ENCODE measurements at places on chromosomes 3 and 15.

- DNase-seq, result no peak
Measured at GRCh38 chr15:50911001-50911400, 2.5 kb downstream of the AP4E1 start.

DNA sequence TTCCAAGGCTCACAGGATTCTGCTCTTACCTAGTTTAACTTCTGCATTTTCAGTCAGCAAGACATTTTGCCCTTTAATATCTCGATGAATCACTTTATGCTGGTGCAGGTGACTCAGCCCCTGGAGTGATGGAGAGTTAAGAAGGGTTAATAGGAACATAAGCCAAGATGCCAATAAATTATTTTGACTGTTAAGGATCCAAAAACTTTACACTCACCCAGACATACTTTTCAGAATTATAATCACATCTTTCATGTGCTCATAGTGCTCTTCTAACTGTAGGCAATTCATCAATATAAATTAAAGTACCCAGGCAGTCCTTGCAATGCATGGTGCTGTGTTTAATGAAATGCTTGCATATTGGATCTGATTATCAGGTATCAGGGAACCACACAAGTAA lies 164.1 kb upstream of the SLC2A2 start:
- no peak for DNase-seq

DNA sequence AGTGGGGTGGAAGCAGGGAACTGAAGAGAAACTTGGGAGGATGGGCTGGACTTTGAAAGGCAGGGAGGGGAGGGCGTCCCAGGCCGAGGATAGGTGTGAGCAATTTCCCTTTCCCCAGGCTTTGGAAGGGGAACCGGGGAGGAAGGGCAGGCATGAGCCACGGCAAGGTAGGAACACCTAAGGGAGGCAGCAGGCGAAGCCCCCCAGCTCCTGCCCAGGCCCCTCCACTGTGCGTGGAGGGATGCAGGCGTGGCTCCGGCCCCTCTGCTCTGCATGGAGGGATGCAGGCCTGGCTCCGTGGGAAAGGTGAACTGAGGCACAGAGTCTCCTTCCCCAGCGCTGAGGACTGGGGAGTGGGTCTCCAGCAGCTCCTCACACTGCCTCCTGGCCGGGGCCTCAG lies 236.4 kb downstream of the XXYLT1 start:
- DNase-seq, result no peak

DNA sequence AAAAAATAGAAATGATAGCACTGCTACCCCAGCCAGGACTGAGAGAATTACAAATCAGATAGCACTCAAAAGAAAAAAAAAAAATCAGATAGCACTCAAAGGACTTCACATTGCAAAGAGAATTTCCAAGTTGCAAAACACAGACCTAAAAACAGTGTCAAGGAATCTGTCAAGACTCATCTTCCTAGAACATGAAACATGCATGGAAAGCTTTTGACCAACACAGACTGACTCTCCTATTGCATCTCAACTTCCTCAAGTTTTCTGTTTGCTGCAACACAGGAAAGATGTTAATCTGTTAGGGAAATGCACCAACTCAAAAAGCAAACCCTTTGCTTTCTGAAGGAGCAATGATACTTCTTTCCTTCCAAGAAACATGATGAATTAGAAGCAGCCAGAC lies 42.3 kb downstream of the RAB27A start:
- no peak for DNase-seq

- peak; percentile 99 for DNase-seq
Measured at GRCh38 chr3:123960781-123961507, at the start of gene CCDC14. Gene CCDC14, minus strand, starts transcription at chr3:123961229. Its CDS starts 56 bp downstream, at chr3:123961173.

DNA sequence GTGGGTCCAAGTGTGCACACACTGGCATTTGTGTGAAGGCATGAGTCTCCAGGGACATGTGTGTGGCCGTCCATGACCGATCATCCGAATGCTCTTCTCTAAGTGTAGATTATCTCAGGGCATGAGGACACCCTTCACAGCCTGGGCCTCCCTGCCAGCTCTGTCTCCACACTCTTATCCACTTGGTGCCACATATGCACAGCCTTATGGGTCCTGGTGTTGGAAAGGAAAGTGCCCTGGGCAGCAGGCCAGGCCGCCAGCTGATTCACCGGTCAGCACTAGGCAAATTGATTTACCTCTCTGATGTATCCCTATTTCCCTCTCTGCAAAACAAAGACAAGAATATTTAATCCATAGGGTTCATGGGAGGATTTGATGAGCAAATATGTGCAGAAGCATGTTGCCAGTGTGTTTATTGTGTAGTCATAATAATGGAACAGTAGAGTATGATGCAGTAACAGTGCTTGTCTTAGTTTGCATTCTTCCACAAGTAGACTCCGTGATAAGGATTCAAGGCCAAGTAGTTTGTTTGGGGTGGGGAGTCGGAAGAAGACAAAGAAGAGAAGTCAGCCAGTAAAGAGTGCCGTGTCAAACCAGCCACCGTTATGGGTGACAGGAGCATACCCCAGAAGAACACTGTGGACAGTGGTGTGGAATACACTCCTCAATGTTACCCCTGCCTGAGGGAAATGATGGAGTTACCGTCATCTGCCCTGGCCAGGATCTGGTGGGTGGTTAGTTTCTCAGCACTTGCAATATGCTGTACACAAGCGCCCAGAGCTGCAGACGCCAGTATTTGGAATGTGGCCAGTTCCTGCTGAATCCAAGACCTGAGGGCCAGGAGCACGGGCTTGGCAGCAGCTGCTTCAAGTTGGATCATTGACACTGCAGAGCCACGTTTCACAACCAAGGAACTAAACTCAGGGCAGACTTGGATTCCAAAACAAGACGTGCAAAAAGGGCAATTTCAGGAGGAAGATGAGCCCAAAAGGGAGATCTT lies 85.1 kb downstream of the MTHFS start:
- DNase-seq, result peak; percentile 32

DNA sequence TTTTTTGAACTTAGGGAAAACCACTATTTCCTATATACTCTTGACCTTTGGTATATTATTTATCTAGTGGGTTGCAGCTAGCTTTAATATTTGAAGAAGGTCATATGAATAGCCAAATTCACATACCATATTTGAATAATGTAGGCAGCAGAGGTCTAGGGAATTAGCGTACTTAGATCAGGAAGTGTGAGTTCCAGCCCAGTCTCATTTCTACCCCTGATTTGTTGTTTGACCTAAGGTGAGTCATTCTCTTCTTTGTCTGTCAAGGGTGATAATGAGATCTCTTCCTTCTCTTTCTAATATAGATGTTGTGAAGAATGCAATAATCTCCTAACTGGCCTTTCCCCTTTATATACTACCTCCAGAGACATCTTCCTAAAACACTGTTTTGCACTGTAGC lies 36.6 kb upstream of the ZPLD1 start:
- no peak for DNase-seq

DNA sequence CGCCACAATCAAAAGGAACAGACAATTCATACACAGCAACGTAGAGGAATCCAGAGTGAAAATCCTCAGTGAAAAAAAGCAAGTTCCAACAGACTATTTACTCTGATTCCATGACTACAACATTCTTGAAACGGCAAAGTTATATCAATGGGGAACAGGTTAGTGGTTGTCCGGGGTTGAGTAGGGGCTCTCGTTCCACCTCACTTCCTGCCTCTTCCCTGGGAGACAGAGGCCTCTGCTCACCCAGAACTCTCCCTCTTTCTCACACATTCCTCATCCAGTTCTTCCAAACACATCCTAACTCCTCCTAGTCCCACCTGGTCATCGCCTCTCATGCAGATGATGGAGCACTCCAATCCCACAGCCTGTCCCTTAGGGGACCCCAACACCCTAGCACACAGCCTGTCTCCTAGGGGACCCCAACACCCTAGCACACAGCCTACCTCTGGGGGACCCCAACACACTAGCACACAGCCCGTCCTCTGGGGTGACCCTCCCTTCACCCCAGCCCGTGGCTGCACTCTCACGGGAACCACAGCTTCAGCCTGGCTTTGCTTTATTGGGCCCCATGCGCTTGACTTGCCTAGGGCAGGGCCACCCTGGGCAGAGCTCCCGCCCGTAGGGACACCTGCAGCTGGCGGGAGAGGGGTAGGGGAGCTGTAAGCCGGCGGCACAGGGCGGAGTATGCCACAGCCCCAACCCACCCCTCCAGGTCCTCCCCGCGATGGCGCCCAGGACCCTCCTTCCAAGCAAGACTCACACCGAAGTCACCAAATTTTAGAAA lies 5.2 kb downstream of the OCA2 start:
- no peak for DNase-seq

- no peak for DNase-seq
Measured at GRCh38 chr3:14157951-14158350, 20.4 kb downstream of the XPC start.

GRCh38 chr15:90620379-90621067 lies 90.8 kb downstream of the CRTC3 start:
- DNase-seq, result no peak

DNA sequence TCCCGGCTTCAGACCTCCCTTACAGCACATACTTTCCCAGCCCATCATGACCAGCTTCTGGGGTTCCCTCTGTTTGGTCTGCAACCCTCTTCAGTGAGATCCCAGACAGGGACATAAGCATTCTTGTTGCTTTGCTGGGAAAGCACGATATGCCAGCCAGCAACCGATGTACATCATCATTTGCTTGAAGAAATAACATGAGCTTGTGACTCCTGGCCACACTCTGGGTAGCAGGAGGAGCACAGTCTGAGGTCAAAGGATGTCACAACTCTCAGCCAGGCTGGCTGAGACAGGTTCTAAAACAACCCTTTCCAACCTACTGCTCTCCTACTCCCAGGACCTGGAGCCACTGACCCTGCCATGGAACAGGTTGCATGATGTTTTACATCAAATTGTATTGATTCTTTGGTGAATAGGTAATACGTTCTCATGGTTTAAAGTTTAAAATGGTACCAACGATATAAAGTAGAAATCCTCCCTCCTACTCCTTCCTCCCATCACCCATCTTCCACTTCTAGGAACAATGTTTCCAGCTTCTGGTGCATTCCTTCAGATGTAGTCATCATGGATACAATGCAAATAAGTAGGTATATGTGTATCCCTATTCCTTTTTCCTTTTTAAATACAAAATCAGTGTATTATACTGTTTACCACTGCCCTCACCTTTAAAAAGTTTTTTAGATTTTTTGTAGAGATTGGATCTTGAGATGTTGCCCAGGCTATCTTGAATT lies 190.3 kb downstream of the OPA1 start:
- DNase-seq, result no peak

DNA sequence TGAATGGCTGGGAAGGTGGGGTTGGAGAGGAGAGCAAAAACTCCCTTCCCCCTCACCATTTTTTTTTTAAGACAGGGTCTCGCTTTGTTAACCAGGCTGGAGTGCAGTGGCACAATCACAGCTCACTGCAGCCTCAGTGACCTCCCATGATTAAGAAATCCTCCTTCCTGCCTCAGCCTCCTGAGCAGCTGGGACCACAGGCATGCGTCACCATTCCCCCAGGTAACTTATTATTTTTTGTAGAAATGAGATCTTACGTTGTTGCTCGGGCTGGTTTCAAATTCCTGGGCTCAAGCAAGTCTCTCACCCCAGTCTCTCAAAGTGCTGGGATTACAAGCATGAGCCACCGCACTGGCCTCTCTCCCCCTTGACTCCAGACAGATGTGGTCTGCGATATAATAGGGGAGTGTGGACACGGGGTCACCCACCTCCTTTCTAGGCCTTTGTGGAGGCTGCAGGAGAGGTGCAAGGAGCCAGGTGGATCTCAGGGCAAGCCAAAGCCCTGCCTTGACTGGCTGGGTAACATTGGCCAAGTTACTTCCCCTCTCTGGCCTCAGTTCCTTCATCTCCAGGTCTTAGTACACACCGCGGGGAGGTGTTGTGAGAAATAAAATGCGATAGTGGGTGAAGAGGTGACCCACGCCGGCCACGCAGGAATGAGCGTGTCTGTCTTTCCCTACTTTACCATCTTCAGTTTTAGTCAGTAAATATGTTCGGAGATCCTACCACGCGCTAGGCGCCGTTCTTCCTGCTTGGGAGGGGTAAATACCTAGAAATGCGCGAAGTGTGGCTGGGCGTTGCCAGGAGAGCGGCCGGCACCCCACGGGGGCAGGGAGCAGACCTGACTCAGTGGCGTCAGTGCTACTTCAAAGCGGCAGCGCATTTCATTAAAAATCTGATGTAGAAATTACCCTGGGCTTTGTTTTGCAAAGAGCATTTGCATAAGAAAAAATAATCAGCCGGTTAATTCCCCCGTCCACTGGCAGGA lies 20.2 kb upstream of the CORO2B start:
- DNase-seq, result no peak

DNA sequence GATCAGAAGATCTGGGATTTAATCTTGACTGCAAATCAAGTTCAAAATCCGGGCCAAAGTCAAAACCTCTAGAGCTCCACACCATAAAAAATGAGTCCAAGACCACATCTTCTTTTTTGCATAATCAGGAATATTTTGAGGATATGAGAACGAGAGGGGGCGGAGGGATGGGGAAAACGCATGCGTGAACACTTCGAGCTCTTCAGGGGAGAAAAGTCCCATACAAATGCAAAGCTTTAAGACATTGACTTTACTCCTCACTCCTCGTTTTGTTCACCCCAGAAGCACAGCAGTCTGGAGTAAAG lies 68.2 kb downstream of the SUMF1 start:
- DNase-seq, result no peak

GRCh38 chr3:190716961-190717360 lies 145.5 kb downstream of the GMNC start:
- no peak for DNase-seq

GRCh38 chr3:129593595-129594339 lies 12.7 kb downstream of the PLXND1 start:
- peak; percentile 80 for DNase-seq

DNA sequence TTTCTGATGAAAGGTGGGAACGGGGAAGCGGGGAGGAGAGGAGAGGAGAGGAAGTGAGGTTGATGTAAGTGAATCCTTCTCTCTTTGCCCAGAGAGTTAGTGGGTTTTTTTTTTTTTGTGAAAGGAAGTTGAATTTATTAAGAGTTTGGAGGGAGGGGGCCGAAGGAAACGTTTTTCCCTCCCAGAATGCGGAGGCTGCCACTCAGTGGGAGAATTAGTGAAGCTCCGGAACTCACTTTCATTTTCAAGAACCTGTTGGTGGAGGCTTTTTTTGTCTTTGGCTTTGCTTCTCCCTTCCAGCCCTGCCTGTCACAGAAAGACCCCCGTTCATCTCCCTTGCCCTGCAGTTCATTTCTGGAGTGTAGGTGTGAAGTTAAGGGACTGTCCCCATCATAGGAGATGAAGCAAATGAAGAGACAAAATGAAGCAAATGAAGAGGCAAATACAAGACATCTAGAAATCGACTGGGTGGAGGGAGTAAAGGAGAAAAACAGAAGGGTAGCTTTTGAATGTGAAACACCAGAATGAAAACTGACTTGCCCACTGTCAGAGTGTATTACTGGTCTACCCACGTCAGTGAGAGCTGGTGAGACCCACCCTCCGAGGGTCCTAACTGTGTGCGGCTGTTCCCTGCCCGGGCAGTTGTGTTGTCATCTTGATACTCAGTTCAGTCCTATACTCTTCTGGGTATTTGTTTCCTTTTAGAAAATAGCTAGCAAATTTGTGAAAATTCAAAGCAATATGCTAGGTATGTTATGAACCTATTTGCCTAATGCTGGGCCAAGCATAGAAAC lies 91.5 kb downstream of the ITPR1 start:
- no peak for DNase-seq

GRCh38 chr3:185353823-185354614 lies 8.9 kb upstream of the MAP3K13 start:
- DNase-seq, result peak; percentile 99
